ENCODE measurements at places on chromosomes 16 and 17. TPM values are rescaled to one million over a fixed set of nuclear protein-coding genes. Genes with fewer than 3 reads are reported as not detected.

- H3K27ac ChIP-seq = no peak overlapping the region
- no peak overlapping the region for H3K4me3 ChIP-seq
- no peaks in the 10 kb centered on the region for H3K4me1 ChIP-seq
Observed at GRCh38 chr16:59601452-59601851, 867.3 kb upstream of the GOT2 start.

DNA sequence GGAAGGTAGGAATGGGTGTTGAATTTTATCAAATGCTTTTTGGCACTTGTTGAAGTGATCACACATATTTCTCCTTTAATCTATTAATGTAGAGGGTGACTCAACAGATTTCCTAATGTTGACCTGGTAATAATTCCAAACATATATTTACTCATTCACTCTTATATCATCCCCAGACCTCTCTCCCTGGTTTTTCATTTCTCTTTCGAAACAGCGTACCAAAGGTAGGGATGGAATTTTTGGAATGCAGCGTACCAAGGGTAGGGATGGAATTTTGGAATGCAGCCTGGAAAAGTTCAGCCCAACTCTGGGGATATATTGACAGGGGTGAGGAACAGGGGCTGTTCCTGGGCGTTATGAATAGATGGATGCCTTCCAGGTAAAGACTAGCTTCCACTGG lies 7.3 kb downstream of the KIF18B start:
- no peaks in the 10 kb centered on the region for H3K36me3 ChIP-seq
- no peaks in the 10 kb centered on the region for H3K27me3 ChIP-seq
- H3K4me1 ChIP-seq = no peaks in the 10 kb centered on the region
- no peak for DNase-seq
- no peak overlapping the region for H3K27ac ChIP-seq
- H3K4me3 ChIP-seq = no peak overlapping the region

- peaks cover 5% of the 10 kb centered on the region for H3K4me1 ChIP-seq
- DNase-seq = no peak
Observed at GRCh38 chr16:54970016-54970415, 39.4 kb downstream of the IRX5 start.

- H3K4me1 ChIP-seq = no peaks in the 10 kb centered on the region
- no peaks in the 10 kb centered on the region for H3K36me3 ChIP-seq
- H3K4me3 ChIP-seq = no peak overlapping the region
- no peak overlapping the region for H3K27ac ChIP-seq
- no peak for DNase-seq
Observed at GRCh38 chr17:73043686-73044581, 48.6 kb downstream of the SLC39A11 start.

DNA sequence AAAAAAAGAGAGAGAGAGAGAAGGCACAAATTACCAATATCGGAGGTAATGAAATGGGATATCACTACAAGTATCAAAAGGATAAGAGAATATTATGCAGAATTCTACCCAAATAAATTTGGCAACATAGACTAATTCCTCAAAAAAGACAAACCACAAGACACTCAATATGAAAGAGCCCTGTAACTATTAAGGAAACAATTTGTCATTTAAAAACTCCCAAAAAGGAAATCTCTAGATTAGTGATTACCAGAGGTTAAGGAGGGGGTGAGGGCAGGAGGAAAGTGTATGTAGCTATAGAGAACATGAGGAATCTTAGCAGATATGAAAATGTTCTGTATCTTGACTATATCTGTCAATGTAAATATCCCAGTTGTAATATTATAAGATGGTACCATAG lies 54.0 kb downstream of the CFDP1 start:
- H3K27me3 ChIP-seq = no peaks in the 10 kb centered on the region
- no peak overlapping the region for H3K4me3 ChIP-seq
- peaks cover 13% of the 10 kb centered on the region for H3K36me3 ChIP-seq
- H3K4me1 ChIP-seq = peaks cover 29% of the 10 kb centered on the region

DNA sequence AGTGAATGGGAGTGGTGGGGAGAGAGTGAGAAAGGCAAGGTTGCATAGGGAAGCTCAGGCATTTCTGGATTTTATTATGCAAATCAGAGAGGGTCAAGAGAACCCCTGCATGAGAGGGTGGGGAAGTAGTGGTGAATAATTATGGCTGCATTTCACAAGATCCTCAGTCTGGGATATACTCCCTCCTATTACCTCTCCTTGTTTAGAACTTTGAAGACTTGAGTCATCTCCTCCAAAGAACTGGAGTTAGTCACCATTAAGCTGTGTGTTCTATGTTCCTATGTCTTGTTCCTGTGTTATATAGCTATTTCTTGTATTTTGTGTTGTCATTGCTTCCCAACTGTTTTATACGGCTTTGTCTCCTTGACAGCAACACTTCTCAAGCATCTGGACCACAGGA lies 18.4 kb downstream of the SOX9 start:
- DNase-seq = no peak
- no peak overlapping the region for H3K27ac ChIP-seq
- H3K4me1 ChIP-seq = no peaks in the 10 kb centered on the region
- no peak overlapping the region for H3K4me3 ChIP-seq
- no peaks in the 10 kb centered on the region for H3K27me3 ChIP-seq

DNA sequence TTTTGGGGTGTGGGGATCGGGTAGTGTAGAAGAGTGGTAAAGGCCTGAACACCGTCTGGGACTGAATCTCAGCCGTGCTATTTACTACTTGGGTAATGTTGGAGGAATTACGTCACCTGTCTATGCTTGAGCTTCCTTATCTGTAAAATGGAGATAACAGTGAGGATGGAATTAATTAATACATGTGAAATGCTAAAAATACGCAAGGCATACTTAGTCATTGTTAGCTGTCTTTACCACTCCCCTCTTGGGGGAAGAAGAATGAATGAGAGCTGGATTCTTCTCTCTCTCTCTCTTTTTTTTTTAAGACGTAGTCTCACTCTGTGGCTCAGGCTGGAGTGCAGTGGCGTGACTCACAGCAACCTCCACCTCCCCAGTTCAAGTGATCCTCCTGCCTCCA lies 41.1 kb upstream of the TANGO6 start:
- no peaks in the 10 kb centered on the region for H3K36me3 ChIP-seq
- DNase-seq = no peak
- H3K27me3 ChIP-seq = no peaks in the 10 kb centered on the region
- no peak overlapping the region for H3K4me3 ChIP-seq
- no peak overlapping the region for H3K27ac ChIP-seq

DNA sequence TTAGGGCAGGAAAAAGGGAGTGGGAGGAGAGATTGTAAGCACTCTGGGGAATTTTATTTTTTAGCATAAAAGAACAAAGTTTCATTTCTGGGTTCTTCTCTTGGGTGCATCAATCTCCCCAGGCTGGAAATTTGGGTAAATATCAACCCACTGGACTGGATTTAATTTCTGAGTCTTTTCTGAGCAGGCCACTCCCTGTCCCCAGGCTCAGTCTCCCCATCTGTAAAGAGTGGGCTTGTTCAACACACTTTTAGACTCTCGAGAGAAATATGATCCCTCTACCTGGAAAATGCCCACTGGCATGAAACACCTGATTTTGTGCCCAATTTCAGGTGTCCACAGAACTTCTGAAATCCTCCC lies 617 bp upstream of the VTN start:
- peak overlapping the region; percentile 88 for H3K4me3 ChIP-seq
- peaks cover 6% of the 10 kb centered on the region for H3K4me1 ChIP-seq
- DNase-seq = no peak

GRCh38 chr16:50668368-50669008 lies 12.6 kb downstream of the SNX20 start:
- peaks cover 12% of the 10 kb centered on the region for H3K27me3 ChIP-seq
- peak; percentile 32 for DNase-seq
- H3K4me3 ChIP-seq = no peak overlapping the region
- H3K4me1 ChIP-seq = peaks cover 15% of the 10 kb centered on the region
- H3K27ac ChIP-seq = peak overlapping the region; percentile 7

GRCh38 chr16:15610369-15610871 lies 32.5 kb downstream of the MARF1 start:
- H3K4me3 ChIP-seq = peak overlapping the region; percentile 24
- H3K4me1 ChIP-seq = peaks cover 51% of the 10 kb centered on the region
- H3K27ac ChIP-seq = peak overlapping the region; percentile 34
- H3K36me3 ChIP-seq = peaks cover 42% of the 10 kb centered on the region
- H3K27me3 ChIP-seq = peaks cover 10% of the 10 kb centered on the region
- DNase-seq = no peak

Gene PIP4K2B
- 91.7 TPM for total RNA-seq

Gene HSD17B1
- total RNA-seq = 0.64 TPM

Gene EVI2A
- total RNA-seq = not detected

Gene LPCAT2
- total RNA-seq = 25.5 TPM
